ENCODE measurements at places on chromosomes 1 and 21.

- no peak for DNase-seq
Observed at GRCh38 chr1:221739018-221739676, 2.7 kb downstream of the DUSP10 start.

GRCh38 chr1:172658871-172659453 is at the start of gene FASLG:
TSS of gene FASLG (plus strand) at chr1:172659103. CDS start at chr1:172659202, 99 bp downstream.
- no peak for DNase-seq

DNA sequence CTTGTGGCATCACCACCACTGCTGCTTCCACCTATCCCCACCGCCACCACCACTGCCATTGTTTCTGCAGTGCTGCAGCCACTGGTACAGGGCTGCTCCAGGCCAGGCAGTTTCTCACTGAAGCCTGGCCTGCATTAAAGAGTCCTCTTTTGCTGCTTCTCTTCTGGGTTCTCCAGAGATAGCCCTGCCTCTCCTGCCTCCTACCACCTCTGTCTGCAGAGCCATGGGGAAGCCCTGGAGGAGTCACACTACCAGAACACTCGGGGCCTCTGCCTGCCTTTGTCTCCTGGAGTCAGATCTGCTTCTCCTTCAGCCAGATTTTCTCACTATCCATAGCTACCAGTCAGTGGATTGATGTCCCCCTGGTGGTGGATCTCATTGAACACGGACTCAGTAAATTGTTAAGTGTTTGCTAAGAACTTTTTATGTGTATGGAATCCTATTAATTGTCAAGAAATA is 37.7 kb upstream of the DDAH1 start:
- no peak for DNase-seq

DNA sequence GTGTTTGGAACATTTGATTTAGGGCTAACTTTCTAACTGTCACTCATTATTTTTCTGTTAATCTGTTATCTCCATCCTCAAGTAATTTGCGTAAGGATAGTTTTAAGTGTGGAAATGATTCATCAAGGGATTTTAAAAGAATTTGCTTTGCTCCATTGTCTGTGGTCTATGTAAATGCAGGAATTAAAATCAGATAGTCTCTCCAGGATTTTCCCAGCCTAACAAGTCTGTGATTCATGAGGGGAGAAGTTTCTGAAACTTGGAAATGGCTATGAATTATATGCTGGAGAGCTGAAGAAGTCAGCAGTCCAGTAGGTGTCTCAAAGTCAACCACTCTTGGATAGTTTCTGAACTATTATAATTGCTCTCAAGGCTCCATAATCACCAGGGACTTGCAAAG is 264.5 kb downstream of the MRPL39 start:
- DNase-seq = no peak

GRCh38 chr1:230057681-230058565 is 9.1 kb upstream of the GALNT2 start:
- DNase-seq = no peak

- DNase-seq = no peak
Observed at GRCh38 chr1:167182571-167183320, 37.9 kb upstream of the POU2F1 start.

DNA sequence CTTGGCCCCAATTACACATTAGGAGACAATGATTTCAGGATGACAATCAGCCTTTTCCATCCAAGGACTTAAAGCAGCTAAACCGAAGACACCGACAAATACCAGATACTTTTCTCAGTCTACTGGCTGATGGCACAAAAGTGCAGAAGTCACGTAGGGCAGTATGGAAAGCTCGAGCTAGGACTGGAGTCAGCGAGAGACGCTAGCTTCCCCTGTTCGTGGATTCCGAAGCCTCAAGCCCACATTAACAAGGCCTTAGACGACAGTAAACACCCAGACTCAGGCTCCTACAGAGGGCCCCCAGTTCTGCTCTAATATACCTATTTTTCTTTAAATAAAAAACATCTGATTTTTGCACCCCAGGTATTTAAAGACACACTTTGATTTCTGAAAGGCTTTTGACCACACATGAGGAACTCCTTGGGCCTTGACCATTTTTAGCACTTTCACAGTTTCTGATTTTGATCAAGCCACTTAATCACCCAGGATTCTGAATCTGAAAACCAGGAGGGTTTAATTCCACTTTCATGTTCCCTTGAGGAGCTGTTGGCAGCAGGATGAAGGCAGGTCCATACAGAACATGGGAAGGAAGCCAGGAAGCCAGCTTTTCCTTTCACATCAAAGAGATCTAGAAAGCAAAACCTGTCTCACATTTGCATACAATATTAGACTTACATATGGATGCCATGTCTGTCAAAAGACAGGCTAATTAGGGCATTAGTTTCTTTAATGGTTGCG is 204.1 kb downstream of the GABPA start:
- no peak for DNase-seq

GRCh38 chr1:75521658-75522057 is 89.3 kb downstream of the SLC44A5 start:
- no peak for DNase-seq

DNA sequence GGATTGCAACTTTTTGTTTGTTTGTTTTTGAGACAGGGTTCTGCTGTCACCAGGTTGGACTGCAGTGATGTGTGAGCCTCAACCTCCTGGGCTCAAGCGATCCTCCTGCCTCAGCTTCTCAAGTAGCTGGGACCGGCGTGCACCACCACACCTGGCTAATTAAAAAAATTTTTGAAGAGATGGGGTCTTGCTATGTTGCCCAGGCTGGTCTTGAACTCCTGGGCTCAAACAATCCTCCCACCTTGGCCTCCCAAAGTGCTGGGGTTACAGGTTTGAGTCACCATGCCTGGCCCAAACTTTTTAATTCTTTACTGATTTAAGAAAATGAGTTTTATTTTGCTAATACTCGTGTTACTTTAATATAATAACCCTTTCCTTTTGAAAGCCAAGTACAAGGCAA is 31.5 kb upstream of the SERPINC1 start:
- no peak for DNase-seq

GRCh38 chr1:35264871-35265270 is 3.6 kb upstream of the ZMYM4 start:
- no peak for DNase-seq

GRCh38 chr1:209202830-209203532 is 380.5 kb upstream of the CAMK1G start:
- DNase-seq = no peak

DNA sequence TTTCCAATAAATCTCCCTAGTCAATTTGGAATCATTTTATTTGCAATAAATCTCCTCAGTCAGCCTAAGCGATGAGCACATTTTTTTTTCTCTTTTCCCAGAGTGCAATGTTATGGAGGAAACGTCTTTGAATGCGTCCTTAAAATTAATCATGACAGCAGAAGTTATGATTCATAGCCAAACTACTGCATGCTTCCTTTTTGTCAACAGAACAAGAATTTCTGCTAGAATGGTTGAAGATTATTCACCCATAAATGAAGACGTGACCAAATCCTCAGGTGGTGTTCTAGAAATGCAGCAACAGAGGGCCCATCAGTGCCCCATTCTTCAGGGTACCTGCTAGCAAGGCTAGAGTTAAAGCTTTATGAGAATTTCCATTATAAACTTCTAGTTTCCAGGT is 407.9 kb upstream of the PKN2 start:
- no peak for DNase-seq

Measured in activated CD8-positive, alpha-beta memory T cell treated with anti-CD3 and anti-CD28 coated beads for 4 hours (primary cell).